ENCODE measurements at places on chromosomes 16 and 17.

DNA sequence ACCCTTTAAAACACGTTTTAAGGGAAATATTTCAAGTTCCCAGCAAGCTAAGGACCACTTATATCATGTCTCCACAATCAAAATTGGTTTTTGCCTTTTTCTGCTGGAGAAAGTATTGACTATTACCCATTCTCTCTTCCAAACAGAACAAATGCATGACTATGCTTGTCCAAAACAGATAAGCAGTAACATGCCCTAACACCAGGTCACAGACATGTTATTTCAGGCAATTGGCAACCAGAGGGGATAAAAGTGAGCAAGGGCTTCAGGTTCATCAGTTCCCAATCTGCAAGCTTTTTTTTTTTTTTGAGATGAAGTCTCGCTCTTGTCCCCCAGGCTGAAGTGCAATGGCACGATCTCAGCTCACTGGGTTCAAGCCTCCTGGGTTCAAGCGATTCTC lies 15.0 kb downstream of the SKA2 start:
- no peak for DNase-seq

DNA sequence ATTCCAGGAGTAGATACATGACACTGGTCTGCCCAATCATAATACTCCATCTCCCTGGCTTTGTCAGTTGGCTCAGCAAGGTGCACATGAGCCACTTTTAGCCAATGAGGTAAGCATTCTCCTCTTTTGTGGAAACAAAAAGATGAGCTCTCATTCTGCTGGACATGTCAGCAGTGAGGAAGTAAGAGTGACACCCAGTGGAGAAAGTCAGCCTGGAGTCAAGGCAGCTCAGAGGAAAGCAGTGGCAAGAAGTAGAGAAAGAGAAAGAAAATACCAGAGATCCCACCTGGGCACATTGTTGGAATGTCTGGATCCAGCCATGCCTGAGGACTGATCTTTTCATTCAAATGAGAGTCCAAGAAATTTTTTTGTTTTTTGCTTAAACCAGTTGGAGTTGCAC lies 496.9 kb upstream of the C16orf82 start:
- DNase-seq: no peak

DNA sequence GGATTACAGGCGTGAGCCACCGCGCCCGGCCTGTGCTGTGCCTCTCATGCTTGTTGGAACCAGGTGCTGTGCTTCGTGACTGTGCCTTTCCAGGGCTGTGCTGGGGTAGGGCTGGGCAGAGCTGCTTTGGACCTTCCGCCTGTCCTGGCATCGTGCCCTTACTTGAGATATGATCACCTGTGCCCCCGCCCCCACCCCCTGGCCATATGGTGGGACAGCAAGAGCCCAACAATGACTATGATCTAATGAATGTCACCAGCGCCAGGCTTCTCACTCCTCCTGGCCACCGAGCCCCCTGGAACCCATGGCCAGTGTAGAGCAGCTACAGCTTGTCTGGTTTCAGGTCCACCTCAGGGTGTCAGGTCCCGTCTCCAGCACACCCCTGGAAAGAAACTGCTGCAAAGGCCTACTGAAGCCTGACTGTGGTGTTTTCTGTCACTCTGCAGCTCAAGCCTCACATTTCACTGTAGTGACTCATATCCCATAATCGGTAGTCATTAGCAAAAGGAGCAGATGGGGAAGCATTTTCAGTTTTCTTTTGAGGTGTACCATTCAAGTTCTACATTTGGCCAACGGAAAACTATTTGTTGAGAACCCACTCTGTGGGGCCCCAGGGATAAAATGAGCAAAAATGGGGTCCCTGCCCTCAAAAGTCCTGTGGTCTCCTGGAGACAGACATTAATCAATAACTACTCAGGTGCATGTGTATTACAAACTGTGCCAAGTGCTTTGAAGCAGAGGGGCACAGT lies 22.1 kb downstream of the FCSK start:
- DNase-seq: no peak

DNA sequence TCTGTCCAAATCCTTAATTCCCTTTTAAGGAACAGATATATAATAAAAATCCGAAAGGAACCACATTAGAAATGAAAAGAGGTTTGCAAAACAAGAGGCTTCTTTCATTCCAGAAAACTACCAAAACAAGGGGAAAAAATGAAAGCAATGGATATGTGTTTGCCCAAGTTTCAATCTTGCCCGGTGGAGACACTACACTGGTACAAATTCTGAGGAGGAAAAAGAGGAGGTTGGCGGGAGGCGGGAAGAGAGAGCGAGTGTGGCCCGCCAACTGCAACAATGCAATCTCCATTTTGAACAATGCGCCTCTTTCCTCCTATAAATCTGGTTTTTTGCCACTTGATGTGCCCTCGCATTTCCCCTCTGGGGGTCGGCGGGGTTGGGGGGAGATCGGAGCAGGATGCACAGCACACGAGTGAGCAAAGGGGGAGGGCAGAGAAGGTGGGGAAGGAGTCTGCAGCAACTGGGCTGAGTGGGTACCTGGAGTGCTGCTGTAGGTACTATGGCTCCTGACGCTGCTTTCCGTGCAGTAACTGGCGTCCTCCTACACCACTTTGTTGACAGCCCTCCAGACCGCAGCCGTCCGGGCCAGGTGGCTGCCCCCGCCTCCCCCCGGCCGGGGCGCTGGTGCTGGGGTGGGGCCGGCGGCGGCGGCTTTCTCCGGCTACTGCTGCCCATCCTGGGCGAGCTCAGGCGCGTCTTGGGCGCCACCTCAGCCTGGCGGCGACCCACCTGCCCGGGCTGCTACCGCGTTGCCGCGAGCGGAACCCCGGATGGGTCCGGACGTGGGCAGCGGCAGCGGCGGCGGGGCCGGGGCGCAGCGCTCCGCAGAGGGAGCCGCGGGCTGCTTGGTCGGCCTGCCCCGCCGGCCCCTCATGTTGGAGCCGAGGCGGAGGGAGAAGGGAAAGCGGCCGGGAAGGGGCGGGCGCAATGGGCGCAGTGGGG lies 93.8 kb upstream of the PLEKHM1 start:
- peak; percentile 74 for DNase-seq

DNA sequence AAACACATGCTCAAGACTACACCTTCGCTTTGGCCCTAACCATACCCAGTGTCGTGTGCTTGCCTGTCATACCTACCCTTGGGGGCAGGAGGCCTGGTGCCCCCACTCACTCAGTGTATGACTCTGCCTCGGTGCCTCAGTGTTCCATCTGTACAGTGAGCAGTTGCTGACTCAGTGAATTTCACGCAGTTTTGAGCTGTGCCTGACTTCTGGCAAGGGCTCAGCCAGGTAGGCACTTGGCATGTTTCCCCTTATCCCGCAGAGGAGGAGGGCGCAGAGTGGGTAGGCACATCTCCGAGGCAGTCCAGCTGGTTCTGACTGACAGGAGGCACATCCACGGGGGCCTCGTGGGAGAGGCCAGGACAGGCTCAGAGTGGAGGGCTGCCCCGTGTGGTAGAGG lies 148.9 kb upstream of the CIBAR2 start:
- no peak for DNase-seq

GRCh38 chr17:68512960-68513474 lies 787 bp downstream of the PRKAR1A start:
- peak; percentile 39 for DNase-seq

DNA sequence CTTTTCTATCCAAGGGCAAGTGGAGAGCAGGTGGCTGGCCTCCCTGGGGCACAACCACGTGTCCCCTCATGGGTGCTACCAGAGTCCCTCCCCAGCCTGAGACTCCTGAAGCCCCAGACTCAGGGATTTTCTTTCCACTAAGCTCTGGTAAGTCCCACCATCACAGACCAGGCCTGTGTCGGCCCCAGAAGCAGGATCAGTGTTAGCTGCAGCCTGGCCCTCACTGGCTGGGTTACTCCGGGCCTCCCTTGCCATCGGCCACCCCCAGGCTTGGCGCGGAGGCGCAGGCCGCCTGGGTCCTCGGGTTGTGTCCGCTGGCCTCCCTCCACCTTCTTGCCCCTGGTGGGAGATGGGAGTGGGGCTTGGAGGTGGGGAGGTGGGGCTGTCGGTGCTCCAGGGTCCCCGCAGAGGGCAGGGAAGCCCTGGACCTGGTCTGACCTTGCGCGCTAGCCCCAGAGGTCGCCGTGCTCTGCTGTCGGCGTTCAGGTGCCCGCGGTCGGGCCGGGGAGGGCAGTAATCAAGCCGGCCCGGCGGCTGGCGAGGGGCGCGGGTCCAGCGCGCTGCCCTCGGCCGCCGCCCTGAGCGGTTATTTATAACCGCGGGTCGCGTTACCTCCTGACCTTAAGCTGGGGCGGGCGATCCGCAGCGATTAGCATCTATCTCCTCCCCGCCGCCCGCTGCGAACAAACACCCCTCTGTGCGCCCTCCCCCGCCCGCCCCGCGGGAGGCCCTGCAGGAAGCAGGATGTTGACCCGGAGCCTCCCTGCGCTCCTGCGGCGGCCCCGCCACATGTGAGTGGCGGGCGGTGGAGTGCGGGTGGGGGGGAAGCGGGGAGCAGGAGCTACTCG lies 78.1 kb upstream of the TOB1 start:
- DNase-seq: no peak

GRCh38 chr17:6075050-6075449 lies 4.9 kb downstream of the WSCD1 start:
- no peak for DNase-seq

GRCh38 chr17:57926723-57927047 lies 28.5 kb downstream of the CUEDC1 start:
- no peak for DNase-seq

DNA sequence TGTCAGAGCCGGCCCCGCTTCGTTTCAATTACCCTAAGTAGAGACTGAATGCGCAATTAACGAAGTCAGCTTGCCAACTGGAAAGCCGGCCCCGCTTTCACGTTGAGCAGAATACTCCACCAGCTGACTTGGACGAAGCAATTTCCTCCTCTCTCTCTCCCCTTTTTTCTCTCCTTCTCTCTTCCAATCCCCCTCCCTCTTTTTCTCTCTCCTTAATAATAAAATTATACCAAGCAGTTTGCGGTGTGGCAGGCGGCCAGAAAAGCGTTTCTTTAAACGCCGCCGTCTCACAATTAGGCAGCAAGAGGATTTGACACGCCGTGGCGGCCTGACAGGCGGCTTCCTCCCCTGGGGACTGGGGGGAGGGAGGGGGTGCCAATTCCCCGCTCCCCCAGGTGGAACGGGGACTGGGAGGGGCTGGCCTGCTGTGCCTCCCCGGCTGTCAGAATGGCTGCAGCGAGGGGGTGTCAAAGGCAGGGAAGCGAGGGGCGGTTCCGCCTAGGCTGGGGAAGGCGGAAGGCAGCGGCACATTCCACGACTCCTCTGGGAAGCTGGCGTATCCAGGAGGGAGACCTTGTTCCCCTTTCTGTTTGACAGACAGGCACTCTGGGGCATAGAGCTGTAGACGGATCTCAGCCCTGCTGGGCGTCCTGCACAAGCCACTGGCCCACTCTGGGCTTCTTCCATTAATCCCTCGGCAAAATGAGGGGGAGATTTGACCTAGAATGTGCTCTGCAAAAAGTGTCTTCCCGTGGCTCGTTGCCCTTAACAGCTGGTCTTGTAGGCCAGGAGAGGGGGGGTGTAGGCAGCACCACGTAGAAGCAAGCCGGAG lies 52.7 kb downstream of the SREBF1 start:
- no peak for DNase-seq

- no peak for DNase-seq
Measured at GRCh38 chr17:28261219-28261618, 57.8 kb upstream of the TMEM97 start.

DNA sequence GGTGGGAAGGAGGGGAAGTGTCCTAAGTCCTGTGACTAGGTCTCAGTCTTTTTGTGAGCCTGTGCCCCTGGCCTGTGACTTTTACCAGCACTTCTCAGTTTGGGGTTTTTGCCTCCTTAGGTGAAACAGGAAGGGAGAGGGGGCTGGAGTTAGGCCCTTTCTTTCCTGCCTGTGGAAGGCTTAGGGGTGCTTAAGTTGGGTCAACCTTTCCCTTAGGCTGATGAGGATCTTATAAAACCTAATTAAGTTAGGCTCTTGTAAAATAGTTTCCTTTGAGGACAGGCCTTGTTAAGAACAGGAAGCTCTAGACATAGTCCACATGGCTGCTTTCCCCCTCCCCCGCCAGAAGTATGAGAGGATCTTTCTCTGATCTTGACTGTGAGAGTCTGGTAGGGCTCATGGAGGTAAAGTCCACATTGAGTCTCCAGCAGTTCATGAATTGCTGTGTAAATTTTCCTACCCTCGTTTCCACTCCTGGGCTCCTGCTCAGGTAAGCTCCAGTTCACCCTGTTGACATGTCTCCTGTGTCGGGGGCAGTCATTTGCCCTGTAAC lies 17.0 kb upstream of the DNASE1 start:
- DNase-seq: peak; percentile 37

- DNase-seq: no peak
Measured at GRCh38 chr17:78557598-78558039, 19.6 kb downstream of the DNAH17 start.

- DNase-seq: no peak
Measured at GRCh38 chr16:13153696-13154095, 252.3 kb downstream of the SHISA9 start.

DNA sequence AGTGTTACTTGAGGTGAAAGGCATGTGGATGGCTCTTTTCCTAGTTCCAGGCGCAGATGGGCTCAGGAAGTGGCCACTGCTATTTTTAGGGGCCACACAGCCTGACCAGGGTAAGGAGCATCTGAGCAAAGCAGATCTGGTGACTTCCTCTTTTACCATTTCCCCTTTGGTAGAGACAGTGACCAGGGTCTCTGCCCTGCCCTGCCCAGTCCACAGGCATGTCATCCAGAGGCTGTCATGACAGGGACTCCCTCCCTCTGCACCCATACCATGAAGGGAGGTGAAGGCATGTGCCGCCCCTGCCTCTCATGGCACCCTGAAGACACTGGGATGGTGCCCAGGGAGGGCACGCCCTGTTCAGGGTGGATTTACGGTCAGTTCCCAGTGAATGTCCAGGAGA lies 2.2 kb downstream of the PLA2G15 start:
- DNase-seq: no peak

- DNase-seq: no peak
Measured at GRCh38 chr16:9903-10665, 43.3 kb downstream of the POLR3K start.

DNA sequence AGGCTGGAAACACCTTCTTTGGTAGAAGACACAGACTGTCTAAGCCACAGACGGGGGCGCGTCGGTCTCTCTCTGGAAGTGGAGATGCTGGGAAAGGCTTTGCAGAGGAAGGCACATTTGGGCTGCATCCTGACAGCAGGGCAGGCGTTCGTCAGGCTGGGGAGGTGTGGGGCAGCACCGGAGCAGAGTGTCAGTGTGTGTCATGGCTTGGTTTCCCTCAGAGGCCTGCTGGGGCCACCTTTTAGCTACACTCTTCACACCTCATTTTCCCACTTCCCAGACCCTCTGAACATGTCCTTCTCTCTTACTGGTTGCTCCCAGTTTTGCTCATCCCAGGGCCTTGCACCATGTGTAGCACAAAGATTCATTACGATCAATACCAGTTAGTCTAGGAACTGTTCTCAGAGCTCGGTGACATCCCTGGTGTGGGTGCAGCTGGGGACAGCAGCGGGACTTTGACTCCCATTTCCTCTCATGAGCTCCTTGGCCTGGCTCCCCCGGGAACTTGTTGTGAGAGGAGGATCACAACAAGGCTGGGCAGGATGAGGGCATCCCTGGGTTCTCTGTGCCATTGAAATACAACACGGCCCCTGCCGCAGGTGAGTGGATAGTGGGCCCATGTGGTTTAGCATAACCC lies 33.1 kb downstream of the SMARCE1 start:
- no peak for DNase-seq

- DNase-seq: no peak
Measured at GRCh38 chr17:4562015-4562969, 1.9 kb upstream of the GGT6 start.

All from mesothelial cell of epicardium (in vitro differentiated cells).